ENCODE measurements at places on chromosomes 5 and 9.

- DNase-seq = no peak
These were observed 39.5 kb downstream of the TENT4A start for GRCh38 chr5:6752782-6753181.

DNA sequence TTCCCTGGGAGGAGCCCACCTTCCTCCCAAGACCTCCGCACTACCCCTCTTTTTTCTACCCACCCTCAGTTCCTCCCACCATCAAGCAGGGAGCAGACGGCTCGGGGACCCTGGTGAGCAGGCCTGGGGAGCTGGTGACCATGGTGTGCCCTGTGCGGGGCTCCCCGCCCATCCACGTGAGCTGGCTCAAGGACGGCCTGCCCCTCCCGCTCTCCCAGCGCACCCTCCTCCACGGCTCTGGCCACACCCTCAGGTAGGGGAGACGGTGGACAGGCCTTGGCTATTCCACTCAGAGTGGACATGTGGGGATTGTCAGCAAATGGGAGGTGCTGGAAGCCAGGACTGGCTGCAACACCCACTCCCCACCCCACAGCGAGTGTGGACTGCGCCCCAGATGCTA lies 52.9 kb upstream of the ASS1 start:
- no peak for DNase-seq

- no peak for DNase-seq
These were observed 124.7 kb downstream of the FBN2 start for GRCh38 chr5:128413356-128413755.

- DNase-seq = peak; percentile 77
These were observed 336.9 kb downstream of the ARHGEF28 start for GRCh38 chr5:73962801-73963425.

GRCh38 chr5:157252711-157253465 lies 13.0 kb upstream of the CYFIP2 start:
- DNase-seq = no peak

- peak; percentile 50 for DNase-seq
These were observed 44.4 kb upstream of the AFAP1L1 start for GRCh38 chr5:149227168-149227826.

GRCh38 chr9:130639124-130639765 lies 25.1 kb upstream of the PRDM12 start:
- DNase-seq = no peak

GRCh38 chr5:68178579-68178978 lies 37.0 kb upstream of the PIK3R1 start:
- peak; percentile 70 for DNase-seq

DNA sequence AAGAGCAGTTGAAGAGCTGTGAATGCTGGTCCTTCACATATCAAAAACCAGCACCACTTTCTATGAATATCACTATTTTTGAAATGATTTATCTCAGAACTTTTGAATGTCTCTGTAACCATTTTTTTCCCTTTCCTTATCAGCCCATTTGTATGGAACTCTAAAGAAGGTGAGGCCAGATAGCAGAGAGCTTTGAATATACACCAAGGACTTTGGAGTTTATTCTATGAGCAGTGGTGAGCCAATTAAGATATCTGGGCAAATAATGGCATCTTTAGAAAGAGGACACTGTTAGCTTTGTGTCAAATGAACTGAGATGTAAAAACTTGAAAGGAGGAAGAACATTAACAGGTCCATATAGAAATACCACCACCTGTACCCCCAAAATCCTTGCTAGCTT lies 22.0 kb downstream of the KCTD16 start:
- DNase-seq = no peak

DNA sequence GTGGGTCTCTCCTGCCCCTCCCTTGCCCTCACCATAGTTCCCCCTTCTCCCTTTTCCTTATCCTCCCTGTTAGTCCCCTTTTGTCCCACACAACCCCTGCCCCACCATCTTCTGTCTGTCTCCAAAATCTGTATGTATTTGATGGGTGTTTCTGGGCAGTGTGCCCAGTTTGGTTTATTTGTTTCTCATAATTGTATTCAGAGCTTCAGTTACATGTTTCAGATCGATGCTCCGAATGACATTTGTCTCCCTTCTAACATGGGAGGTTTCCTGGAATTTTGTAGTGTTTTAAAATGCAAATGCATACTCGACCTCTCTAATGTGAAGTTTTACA lies 22.2 kb downstream of the FBXL7 start:
- DNase-seq = no peak

DNA sequence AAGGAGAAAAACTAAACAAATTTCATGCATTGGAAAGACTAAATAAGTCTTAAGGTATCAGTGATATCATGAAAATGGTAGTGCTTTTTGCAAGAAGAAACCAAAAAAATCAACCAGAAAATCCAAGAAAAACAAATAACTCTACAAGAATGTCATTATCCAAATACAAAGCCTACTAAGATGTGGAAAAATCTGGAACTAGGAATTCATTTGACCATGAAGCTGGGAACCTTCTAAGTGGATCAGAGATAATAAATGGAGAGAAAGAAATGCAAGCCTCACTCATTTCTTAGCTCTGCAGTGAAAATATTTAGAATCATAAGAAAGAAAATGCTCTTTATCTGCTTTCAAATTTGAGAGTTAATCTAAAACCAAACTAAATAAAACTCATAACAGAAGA lies 51.3 kb downstream of the RASEF start:
- no peak for DNase-seq

DNA sequence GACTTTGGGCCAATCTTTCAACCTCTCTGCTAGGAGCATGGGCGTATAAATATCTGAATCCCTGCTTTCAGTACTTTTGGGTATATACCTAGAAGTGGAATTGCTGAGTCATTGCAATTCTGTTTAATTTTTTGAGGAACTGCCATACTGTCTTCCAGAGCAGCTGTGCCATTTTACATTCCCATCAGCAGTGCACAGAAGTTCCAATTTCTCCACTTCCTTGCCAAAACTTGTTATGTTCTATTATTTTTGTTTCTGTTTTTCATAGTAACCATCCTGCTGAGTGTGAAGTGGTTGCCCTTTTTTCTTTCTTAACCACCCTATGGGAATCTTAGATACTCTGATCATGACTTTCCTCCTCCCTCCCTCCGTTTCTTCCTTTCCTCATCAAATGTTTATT lies 11.1 kb upstream of the CCIN start:
- no peak for DNase-seq

- no peak for DNase-seq
These were observed 16.6 kb upstream of the STOM start for GRCh38 chr9:121386442-121387175.

- peak; percentile 66 for DNase-seq
These were observed 412.2 kb upstream of the CDH9 start for GRCh38 chr5:27450607-27451006.

GRCh38 chr5:83059341-83059740 lies 17.9 kb downstream of the TMEM167A start:
- DNase-seq = no peak

GRCh38 chr5:116371935-116372334 lies 202.7 kb downstream of the SEMA6A start:
- DNase-seq = no peak

DNA sequence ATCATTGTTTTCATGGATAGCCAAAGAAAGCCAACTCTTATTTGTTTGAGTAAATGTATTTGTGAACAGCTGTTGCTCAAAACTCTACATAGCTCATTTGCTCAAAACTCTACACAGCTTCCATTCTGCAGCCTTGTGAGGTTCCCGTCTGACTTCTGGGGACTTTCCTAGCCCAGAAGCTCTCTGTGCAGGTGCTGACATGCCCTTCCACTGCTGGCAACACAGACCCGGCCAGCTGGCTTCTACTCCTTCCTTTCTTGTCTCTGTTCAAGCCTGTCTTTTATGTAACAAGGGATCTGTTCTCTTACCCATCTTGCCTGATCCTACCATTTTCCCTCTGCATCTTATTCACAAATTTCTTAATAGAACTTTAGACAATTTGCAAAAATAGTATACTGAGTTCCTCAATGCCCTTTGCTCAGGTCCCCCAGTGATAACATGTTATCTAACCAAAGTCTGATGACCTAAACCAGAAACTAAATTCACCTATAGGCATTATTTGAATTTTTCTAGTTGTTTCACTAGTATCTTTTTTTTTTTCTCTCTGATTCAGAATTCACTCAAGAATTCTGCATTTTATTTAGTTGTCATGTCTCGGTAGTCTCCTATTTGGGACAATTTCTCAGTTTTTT lies 556.5 kb upstream of the SEMA6A start:
- peak; percentile 84 for DNase-seq

GRCh38 chr9:76403352-76403751 lies 9.1 kb upstream of the RFK start:
- DNase-seq = peak; percentile 60

- DNase-seq = peak; percentile 73
These were observed 35.0 kb downstream of the IPPK start for GRCh38 chr9:92634712-92635605.

DNA sequence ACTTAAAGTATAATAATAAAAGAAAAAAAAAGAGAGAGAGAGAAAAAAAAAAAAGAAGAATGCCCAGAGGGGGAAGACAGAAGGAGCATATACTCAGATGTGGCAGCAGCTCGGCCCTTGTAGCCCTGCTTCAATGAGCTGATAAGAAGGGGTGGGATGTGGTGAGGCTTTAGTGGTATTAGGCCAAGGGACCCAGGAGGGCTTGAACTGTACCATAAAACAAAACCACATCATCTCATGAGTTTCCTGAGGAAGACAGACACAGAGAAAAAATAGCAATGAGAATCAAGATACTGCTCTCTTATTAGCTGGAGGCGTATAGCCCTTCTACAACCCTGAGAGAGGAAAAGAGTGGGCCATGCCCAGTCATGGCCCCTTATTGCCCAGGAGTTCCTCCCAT lies 72.8 kb downstream of the SLC1A1 start:
- DNase-seq = no peak

DNA sequence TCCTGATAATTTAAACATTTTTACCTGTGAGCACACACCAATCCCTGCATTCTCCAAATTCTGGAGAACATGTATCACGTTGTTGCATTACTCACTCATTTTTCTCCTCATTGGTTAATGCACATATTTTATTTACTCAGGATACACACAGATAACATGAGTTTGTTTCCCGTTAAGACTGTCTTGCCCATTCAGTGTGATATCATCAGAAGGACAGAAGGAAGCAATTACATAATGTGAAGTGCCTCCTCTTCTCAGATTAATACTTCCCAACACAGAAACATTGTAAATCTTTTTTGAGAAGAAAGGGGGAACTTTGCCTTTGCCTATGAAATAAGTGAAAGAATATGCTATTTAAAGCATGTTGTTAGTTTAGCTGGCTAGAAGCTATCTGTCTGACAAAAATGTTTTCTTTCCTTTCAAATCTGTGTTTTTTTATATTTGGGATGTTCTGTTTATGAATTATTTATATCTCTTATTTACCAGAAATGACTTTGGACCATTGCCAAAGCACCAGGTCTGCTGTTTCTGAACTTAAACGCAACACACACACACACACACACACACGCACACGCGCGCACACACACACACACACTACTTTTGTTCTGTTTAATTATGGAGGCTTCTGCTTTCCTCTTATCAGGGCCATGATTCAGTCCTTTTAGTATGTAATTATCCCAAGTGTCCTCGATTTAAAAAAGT lies 186.5 kb downstream of the CHSY3 start:
- no peak for DNase-seq

DNA sequence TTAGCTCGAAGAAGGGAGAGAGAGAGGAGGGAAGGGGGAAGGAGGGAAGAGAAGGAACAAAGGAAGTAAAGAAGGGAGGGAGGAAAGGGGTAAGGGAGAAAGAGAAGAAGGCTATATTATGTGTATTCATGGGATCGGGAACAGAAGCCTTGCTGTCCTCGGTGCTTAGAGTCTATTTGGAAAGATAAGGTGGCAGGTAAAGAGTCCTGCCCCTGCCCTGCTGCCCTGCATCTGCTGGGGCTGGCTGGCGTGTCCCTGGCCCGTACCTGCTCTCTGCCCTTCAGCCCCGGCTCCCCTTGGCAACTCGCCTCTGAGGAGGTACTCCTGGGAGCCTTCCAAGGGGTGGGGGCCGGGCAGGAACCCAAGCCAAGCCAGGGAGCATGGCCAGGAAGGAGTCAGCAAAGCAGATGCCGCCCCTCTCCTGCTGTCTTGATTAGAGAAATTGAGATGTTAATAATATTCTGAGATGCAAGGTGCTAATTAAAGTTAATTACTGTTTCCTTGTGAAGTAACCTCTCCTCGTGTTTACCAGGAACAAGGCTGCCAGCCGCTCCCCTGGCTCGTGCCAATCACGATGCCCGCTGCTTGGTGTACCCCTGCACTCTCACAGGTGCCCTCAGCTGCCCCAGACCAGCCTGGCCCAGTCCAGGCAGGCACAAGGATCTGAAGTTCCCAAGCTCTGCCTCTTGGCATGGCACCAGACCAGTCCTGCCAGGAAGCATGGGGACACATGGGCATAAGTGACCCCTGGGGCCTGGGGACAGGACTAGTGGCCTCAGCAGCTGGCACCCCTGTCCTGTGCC lies 36.6 kb downstream of the PCDH1 start:
- no peak for DNase-seq

- DNase-seq = peak; percentile 45
These were observed 1.0 kb upstream of the PTBP3 start for GRCh38 chr9:112334432-112334841.

- no peak for DNase-seq
These were observed 17.7 kb downstream of the POU5F2 start for GRCh38 chr5:93723681-93724080.

DNA sequence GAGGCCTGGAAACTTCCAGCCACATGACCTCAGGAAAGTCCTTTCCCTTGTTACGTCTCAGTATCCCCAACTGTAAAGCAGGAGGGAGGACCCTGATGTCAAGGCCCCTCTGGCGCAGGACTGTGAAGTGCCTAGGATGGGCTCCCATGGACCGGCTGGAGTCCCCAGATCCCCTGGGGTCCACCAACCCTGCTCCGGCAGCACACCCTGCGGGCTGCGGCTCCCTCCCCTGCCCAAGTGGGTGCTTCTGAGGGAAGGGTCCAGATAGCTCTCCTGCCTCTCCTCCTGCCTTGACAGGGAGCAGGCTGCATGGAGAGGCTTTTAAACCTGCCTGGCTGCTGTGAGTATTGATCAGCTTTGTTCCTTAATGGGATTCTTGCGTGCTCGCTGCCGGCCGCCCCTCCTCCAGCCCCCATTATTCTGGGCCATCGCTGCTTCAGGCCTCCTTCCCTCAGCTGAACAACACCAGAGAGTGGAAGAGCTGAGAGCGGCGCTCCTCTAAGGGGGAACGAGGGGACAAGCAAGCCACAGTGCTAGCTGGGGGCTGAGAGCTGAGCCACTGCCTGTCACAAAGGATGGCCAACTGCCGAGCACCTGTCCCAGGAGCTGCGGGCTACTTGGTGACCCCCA lies 25.6 kb upstream of the NTNG2 start:
- no peak for DNase-seq

DNA sequence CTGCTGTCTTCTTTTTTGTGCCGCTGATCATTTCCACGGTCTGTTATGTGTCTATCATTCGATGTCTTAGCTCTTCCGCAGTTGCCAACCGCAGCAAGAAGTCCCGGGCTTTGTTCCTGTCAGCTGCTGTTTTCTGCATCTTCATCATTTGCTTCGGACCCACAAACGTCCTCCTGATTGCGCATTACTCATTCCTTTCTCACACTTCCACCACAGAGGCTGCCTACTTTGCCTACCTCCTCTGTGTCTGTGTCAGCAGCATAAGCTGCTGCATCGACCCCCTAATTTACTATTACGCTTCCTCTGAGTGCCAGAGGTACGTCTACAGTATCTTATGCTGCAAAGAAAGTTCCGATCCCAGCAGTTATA lies 17.1 kb downstream of the F2R start:
- DNase-seq = no peak
